ENCODE measurements at places on chromosomes 4 and X.

GRCh38 chr4:7158081-7158750 is 34.1 kb upstream of the SORCS2 start:
- no peak for DNase-seq

GRCh38 chrX:18390941-18391538 is 34.4 kb upstream of the CDKL5 start:
- DNase-seq = peak; percentile 37

GRCh38 chr4:124202099-124202498 is 510.4 kb downstream of the ANKRD50 start:
- DNase-seq = peak; percentile 19

DNA sequence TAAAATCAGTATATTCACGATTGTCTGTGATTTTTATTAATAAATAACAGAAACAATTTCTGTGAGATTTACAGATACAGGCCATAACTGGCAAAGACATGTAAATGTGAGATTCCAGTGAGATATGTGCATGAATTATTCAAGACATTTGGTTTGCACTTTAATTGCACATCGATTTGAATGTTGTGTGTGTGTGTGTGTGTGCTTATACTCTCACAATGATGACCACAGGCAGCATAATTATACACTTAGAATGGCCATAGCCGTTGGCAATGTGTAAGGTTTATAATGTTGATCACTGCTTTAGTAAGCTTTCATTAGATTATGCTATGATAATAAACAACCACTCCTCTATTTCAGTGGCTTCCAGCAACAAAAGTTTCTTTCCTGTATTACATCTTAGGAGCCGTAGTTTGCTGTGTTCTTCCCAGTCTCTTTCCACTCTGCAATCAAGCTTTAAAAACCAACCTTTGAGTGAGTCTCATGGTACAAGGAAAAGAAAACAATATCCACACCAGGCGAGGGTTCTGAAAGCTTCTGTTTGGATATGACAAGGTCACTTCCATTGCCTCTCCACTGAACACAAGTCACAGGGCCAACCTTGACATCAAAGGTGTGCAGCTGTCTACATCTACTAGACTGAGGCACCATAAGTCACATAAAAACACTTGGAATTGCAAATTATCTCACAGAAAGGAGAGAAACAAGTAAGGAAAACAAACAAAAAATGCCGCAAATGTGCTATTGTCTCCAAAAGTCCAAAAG is 897.7 kb downstream of the RAB28 start:
- no peak for DNase-seq

GRCh38 chr4:129138810-129139496 is 43.0 kb downstream of the C4orf33 start:
- DNase-seq = no peak

DNA sequence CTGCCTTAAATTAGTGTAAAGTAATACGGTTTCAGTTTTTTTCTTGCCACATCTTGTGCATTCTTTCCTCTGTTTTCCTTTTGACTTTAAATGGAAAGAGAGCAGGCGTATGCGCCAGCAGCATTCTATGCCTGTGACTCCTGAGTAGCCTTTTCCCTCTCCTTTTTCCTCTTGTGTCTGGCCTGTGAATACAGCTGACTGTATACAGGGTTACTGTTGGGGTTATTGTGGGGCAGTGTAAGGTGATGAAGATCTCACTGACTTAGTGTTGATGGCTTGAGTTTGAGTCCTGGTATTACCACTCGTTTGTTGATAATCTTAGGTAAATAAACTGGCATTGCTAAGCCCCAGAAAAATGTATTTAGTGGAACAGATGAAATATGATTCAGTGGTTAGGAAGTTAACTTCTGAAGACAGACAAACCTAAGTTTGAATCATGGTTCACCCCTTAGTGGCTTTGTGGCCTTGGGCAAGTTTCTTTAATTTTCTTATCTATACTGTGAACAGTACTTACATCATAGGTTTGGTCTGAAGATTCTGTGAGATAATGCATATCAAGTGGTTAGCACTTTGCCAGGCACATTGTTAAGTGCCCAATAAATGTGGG is 105.1 kb downstream of the FNIP2 start:
- peak; percentile 83 for DNase-seq

GRCh38 chr4:188287169-188287894 is 148.1 kb downstream of the TRIML1 start:
- DNase-seq = no peak

DNA sequence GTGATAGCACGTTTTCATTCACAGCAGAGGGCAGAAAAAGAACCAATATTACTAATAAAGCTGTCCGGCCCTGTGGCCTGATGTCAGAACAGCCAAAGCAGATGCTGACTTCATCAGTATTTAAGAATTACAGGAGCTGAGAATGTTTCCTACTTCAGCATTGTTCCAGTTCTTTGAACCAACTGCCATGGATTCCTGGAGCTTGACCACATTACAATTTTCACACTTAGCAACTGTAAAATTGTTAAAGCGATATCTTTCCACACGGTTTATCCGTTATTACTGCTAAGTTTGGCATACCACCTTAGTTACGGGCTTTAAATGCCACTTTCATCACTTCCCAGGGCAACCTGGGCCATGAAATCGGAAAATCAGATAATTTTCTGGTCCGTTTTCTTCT is 118.2 kb downstream of the EPHA5 start:
- DNase-seq = no peak

- DNase-seq = peak; percentile 22
These were observed 97.5 kb upstream of the ZNF518B start for GRCh38 chr4:10554694-10555093.

GRCh38 chr4:153683763-153684181 is 308 bp upstream of the TLR2 start:
- DNase-seq = no peak

DNA sequence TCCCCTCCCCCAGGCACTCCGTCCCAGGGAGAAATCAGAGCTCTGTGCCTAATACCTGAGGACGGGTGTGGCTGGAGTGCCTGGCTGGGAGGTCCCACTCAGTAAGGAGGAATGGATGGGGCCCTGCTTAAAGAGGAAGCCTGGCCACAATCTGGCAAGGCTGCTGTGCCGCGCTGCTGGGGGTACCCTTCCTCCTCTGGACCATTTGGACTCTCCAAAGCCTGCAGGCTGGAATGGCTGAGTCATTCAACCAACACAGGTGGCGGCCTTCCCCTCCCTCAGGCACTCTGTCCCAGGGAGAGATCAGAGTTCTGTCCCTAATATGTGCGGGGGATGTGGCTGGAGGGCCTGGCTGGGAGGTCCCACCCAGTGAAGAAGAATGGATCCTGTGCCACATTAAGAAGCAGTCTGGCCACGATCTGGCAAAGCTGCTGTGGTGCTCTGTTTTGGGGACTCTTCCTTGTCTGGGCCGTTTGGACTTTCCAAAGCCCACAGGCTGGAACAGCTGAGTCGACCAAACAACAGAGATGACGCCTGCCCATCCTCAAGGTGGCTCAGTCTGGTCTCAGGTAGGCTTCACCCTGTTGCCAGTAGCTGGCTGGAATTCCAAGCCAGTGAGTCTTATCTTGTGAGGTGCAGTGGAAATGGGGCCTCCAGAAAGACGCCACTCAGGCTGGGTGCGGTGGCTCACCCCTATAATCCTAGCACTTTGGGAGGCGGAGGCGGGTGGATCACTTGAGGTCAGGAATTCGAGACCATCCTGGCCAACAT is 127.3 kb upstream of the HUWE1 start:
- no peak for DNase-seq

DNA sequence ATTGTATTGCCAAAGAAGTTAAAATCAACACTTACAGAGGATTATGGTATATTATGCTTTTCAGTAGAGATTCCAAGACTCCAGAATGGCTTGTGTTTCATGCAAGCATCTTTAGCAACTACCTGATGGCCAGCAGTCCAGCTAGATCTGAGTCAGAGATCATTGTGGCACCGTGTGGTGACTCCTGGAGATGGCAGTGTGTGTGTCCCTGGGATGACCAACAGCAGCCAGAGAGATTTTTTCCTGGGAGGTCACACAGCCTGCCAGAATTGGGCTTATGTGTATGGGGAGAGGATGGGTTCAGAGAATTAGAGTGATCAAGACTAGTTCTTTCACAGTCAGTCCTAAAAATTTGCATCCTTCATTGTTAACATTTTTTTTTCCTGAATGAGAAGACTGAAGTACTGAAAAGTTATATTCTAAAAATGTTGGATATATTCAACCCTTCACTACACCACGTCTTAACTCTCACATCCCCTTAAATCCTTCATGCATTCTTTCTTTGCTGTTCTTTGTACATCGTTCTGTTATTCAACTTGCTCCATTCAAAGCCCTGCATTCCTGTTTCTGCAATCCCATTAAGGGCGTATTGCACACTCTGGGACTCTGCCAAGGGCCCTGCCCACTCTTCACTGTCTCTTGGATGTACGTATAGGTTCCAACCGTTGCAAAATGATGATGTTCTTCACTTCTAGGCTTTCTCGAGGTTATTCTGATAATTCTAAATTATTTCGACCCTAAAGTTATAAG is 12.4 kb downstream of the TENM3 start:
- peak; percentile 11 for DNase-seq

GRCh38 chr4:63717384-63717783 is 691.9 kb downstream of the TECRL start:
- DNase-seq = no peak
